Large intestine (tissue), 12 donors: ENCODE measurements at places on chromosomes 2 and 18.

DNA sequence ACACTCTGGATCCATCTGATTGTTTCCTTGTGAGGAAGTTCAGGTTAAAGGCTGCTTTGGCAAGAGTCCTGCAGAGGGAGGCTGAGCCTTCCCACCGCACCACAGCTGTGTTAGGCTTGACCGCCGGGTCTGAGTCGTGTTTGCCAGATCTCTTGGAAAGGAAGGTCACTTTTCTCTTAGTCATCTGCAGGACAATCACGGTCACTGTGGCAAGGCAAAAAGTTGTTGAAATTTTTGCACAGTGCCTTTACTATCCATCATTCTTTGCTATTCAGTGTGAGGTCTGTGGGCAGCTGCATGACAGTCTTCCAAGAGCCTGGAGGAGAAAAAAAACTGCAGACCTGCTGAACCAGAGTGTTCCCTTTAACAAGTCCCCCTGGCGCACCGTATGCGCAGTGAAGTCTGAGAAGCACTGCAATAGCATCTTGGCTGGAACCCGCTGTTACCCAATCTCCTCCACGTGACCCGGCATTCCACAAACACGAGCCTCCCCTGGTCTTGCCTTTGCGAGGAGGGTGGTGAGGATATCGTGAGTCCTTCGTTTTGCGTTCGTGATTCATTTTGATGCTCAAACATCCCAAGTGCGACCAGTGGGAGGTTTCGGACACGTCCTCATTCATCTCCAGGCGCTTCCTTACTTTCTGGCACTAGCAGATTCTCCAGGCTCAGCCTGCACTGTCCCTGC, 23.0 kb downstream of the BIN1 start:
- DNase-seq, result peak; percentile 44
- H3K27ac ChIP-seq, result peak overlapping the region; percentile 78
- no peaks in the 10 kb centered on the region for H3K36me3 ChIP-seq
- no peaks in the 10 kb centered on the region for H3K27me3 ChIP-seq
- H3K4me3 ChIP-seq, result no peak overlapping the region

DNA sequence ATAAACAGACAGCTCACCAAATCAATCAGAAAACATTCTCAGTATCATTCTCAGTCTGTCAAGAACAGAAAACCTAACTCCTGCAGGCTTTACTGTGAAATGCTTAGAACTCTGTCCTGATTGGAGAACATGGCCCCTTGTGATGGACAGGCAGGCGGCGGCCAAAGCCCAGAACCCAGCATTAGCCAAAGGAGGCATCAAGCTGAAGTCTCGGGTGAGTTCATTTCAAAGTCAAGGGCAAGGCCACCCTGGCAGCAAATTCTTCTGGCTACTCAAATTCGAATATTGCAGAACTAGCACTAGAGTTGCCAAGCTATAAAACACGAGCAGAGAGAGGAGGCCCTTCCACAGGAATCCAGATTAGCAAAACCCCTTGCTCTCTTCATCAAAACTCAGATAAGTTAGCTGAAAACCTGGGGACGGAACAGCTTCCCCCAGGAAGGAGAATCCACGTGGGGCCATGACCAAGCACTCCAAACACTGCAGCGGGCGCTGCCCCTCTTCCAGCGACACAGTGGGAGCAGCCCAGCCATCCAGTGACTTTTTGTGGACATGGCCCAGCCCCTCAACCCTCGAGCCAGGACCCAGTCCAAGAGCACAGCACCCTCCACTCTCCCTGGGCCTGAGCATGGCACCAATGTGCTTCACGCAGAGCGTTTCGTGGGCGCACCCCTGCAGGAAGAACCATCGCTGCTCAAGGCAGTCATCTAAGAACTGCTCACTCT, 98.6 kb downstream of the HDAC4 start:
- H3K4me1 ChIP-seq, result peaks cover 58% of the 10 kb centered on the region
- H3K36me3 ChIP-seq, result no peaks in the 10 kb centered on the region
- H3K27me3 ChIP-seq, result no peaks in the 10 kb centered on the region
- H3K4me3 ChIP-seq, result no peak overlapping the region
- no peak overlapping the region for H3K27ac ChIP-seq
- no peak for DNase-seq

DNA sequence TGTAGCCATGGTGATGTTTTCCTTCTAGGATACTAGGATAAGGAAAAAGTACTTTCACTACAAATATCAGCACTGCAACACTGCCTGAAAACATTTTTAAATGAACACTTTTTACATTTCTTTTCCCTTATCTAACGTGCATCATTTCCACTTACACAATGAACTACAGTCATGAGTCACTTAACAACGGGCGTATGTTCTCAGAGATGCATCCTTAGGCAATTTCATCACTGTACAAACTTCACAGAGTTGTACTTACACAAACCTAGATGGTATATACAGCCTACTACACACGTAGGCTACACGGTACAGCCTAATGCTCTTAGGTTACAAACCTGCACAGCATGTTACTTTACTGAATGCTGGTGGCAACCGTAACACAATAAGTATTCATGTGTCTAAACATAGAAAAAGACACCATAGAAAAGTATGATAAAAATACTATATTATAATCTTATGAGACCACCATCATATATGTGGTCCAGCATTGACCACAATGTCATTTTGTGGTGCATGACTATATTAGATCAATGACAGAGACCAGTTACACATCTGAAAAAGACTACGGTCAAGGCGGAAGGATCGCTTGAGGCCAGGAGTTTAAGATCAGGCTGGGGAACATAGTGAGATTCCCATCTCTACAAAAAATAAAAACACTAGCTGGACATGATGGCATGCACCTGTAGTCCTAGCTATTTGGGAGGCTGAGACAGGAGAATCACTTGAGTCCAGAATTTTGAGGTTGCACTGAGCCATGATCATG, 39.8 kb downstream of the WDR33 start:
- H3K4me3 ChIP-seq, result no peak overlapping the region
- no peaks in the 10 kb centered on the region for H3K4me1 ChIP-seq
- H3K27ac ChIP-seq, result no peak overlapping the region
- H3K36me3 ChIP-seq, result peaks cover 25% of the 10 kb centered on the region

DNA sequence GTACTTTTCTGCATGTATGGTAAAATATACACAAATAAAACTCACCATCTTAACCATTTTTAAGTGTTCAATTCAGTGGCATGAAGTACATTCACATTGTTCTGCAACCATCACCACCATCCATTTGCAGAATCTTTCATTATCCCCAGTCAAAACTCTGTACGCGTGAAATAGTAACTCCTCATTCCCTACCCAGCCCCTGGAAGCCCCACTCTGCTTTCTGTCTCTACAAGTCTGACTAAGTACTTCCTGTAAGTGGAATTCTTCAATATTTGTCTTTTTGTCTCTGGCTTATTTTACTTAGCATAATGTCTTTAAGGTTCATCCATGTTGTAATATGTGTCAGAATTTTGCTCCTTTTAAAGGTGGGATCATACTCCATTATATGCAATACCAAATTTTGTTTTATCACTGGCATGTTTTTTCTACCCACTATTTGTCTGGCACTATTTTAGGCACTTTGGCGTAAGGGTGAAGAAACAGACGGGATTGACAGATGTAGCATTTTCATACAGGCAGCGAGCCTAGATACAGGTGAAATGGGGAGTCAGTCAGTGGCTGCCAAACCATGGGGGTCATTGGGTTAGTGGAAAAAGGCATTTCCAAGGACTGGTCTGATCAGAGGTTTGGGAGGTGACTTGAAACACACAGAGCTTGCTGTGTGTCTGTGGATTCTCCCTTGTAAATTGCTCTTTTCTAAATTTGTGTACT, 163.2 kb upstream of the MYCN start:
- no peaks in the 10 kb centered on the region for H3K36me3 ChIP-seq
- peaks cover 6% of the 10 kb centered on the region for H3K4me1 ChIP-seq
- H3K27me3 ChIP-seq, result peaks cover 3% of the 10 kb centered on the region
- DNase-seq, result no peak
- H3K4me3 ChIP-seq, result no peak overlapping the region

GRCh38 chr2:220756653-220757052, 815.5 kb downstream of the EPHA4 start:
- no peak overlapping the region for H3K27ac ChIP-seq
- no peaks in the 10 kb centered on the region for H3K36me3 ChIP-seq
- H3K27me3 ChIP-seq, result no peaks in the 10 kb centered on the region
- no peaks in the 10 kb centered on the region for H3K4me1 ChIP-seq

GRCh38 chr2:6082625-6083018, 390.4 kb downstream of the SOX11 start:
- no peaks in the 10 kb centered on the region for H3K27me3 ChIP-seq
- DNase-seq, result no peak
- H3K4me1 ChIP-seq, result no peaks in the 10 kb centered on the region

GRCh38 chr2:182907081-182907830, 40.8 kb upstream of the FRZB start:
- H3K36me3 ChIP-seq, result peaks cover 17% of the 10 kb centered on the region
- H3K27ac ChIP-seq, result no peak overlapping the region
- H3K4me3 ChIP-seq, result no peak overlapping the region
- H3K27me3 ChIP-seq, result no peaks in the 10 kb centered on the region
- no peak for DNase-seq

- H3K27ac ChIP-seq, result no peak overlapping the region
- no peaks in the 10 kb centered on the region for H3K27me3 ChIP-seq
- H3K36me3 ChIP-seq, result no peaks in the 10 kb centered on the region
- no peaks in the 10 kb centered on the region for H3K4me1 ChIP-seq
- H3K4me3 ChIP-seq, result no peak overlapping the region
- DNase-seq, result no peak
These were observed 99.2 kb downstream of the PTPRM start for GRCh38 chr18:7666195-7666776.

- no peaks in the 10 kb centered on the region for H3K4me1 ChIP-seq
- peaks cover 12% of the 10 kb centered on the region for H3K36me3 ChIP-seq
- DNase-seq, result peak; percentile 62
- no peak overlapping the region for H3K4me3 ChIP-seq
These were observed 246.5 kb downstream of the GBX2 start for GRCh38 chr2:235921508-235922191.

DNA sequence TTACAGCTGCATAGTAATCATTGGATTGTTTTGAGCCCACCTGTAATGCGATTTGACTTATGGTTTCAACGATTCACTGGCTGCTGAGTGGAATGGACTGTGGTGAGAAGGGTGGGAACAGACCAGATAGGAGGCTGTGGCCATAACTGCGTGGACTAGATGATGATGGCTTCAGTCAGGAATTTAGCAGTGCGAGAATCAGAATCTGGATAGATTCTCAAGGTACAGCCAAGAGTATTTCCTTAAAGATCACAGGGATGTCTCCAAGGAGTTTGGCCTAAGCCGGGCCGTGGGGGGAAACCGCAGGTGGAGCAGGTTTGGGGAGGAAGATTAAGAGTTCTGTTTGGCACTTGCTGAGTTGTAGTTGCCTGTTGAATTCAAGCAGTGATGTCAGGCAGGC, 44.0 kb upstream of the CHMP1B start:
- H3K4me1 ChIP-seq, result no peaks in the 10 kb centered on the region
- no peak overlapping the region for H3K4me3 ChIP-seq
- DNase-seq, result no peak

DNA sequence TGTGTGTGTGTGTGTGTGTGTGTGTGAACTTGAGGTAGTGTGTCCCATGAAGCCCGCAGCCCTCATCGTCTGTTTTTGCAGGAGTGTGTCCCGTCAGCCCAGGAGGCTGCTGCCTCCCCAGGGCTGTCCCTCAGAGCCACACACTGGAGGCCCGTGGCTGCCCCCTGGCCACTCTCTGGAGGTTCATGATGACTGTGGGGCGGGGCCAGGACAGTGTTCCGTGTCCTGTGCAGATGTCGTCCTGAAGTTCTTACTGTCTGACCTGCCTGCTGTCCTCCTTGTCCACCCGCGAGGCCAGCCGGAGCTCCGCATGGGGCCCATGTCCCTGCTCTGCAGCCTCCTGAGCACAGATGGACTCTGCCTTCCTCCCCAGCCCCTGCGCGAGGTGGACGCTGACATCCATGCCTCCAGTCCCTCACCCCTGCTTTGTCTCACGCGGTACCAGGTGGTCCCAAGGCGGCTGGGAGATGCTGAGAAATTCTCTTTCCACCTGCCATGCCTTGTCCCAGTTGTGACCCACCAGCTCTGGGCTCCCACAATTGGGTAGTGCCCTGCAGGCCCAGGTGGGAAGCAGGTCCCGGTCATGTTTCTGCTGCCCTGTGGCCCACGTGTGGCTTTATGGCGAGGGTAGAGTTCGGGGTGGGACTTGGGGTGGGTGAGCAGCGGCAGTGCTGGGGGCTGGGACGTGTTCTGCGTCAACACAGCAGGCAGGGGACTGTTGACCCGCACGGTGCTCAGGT, 92.8 kb downstream of the NFATC1 start:
- no peaks in the 10 kb centered on the region for H3K36me3 ChIP-seq
- no peaks in the 10 kb centered on the region for H3K27me3 ChIP-seq
- H3K4me3 ChIP-seq, result no peak overlapping the region
- no peak overlapping the region for H3K27ac ChIP-seq
- DNase-seq, result no peak

DNA sequence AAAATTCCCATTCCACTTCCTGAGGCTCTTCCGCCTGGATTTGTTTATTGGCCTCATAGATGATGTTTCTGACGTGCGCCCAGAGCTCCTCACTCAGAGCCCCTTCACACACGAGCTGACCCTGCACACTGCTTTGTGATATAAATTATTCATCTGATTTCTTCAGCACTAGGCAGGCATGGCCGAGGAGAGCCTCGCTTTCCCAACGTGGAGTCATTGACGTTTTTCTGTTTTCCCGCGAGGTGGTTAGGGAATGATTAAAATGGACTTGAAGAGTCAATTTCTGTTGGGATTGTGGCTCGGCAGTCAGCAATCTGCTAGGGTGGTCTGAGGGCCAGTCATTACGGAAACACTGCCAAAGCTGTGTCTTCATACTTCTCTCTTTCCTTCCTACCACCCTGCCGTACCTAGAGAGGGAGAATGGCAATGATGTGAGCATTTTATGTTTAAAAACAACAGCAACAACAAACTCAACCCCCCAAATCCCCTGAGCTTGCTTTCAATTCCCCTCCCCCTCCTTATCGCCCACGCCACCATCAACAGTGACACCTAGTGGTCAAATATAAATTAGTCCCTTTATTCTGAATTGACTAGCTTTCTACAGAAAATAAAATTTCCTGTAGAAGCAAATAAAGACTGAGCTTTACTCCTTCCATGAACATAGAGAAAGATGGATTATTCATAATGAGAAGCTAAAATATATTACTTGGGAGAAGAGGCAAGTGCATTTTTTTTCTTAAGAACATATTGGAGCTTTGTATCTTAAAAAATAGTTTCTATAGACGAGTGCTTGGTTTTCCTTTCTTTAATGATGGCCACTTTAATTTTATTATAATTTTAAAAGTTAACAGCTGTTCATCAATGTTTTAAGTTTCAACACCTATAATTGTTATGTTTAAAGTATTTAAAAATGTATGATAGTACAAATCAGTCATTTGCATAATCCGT, 285.1 kb downstream of the MTX2 start:
- H3K4me3 ChIP-seq, result peak overlapping the region; percentile 51
- H3K27ac ChIP-seq, result peak overlapping the region; percentile 54
- peak; percentile 60 for DNase-seq
- H3K36me3 ChIP-seq, result no peaks in the 10 kb centered on the region
